ENCODE measurements at places on chromosomes 2 and 18.

GRCh38 chr18:38358805-38359657 lies 793.4 kb upstream of the CELF4 start:
- no peak for DNase-seq

- no peak for DNase-seq
These were observed 42.6 kb upstream of the MAP3K20 start for GRCh38 chr2:173033084-173033483.

DNA sequence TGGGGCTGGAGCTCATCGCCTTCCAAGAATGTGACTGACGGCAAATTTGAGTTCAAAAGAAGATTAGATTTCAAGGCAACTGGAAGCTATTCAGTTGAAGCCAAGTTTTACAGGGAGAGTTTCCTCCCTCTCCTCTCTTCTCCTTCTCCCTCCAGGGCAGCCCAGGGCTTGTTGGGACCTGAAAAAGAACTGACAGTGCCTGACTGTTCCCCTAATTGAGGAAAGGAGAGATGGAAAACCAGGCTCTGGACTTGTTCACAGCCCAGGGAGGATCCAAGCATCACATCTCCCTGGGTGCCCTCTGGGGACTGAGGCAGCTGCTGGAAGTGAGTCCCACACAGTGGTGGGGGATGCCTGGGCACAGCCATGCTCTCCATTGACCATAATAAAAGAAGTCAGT lies 88.1 kb downstream of the THNSL2 start:
- DNase-seq, result no peak

DNA sequence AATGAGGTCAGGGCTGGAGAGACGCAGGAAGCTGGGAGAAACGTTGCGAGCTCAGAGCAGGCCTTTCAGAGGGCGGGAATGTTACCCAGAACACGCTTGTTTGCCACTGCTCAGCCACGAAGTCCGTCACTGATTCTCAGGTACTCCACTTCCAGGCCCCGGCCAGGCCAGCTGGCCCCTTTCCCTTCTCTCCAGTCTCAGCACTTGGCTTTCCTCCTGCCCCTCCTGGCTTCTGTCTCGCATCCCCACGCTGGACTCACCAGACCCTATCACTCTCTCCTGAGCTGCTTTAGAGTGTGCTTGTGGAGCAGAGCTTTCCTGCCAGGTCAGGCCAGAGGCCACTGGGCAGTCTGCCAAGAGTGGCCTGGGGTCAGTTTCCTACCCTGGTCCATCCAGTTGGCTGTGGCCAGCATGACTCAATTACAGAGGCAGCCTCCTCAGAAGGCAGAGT lies 151.4 kb downstream of the TWIST2 start:
- DNase-seq, result no peak

- no peak for DNase-seq
These were observed 398.4 kb downstream of the METTL4 start for GRCh38 chr18:2172881-2173280.

- peak; percentile 36 for DNase-seq
These were observed 79.0 kb downstream of the CIB4 start for GRCh38 chr2:26561918-26562810.

DNA sequence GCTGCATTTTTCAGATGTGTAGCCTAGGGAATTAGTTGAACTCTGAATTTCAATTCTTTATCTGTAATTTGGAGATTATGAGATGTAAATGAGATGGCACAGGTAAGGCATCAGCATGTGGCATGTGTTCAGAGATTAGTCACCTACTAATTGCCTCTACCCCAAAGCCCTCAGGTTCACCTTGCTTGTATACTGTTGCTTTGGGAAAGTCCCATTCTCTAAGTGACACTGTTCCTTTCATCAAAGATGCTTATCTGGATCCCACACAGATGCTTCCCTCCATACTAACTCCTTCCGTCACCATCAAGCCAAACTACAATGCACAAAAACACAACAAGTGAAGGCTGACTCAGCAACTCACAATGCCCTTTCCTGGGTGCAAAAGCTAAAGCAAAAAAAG lies 143.7 kb downstream of the LRATD1 start:
- no peak for DNase-seq

- no peak for DNase-seq
These were observed 156.2 kb upstream of the CELF4 start for GRCh38 chr18:37721544-37722522.

All from HuH-7 (cell line).